Germinal center (tissue), 1 donor: ENCODE measurements at places on chromosomes 7 and 10.

DNA sequence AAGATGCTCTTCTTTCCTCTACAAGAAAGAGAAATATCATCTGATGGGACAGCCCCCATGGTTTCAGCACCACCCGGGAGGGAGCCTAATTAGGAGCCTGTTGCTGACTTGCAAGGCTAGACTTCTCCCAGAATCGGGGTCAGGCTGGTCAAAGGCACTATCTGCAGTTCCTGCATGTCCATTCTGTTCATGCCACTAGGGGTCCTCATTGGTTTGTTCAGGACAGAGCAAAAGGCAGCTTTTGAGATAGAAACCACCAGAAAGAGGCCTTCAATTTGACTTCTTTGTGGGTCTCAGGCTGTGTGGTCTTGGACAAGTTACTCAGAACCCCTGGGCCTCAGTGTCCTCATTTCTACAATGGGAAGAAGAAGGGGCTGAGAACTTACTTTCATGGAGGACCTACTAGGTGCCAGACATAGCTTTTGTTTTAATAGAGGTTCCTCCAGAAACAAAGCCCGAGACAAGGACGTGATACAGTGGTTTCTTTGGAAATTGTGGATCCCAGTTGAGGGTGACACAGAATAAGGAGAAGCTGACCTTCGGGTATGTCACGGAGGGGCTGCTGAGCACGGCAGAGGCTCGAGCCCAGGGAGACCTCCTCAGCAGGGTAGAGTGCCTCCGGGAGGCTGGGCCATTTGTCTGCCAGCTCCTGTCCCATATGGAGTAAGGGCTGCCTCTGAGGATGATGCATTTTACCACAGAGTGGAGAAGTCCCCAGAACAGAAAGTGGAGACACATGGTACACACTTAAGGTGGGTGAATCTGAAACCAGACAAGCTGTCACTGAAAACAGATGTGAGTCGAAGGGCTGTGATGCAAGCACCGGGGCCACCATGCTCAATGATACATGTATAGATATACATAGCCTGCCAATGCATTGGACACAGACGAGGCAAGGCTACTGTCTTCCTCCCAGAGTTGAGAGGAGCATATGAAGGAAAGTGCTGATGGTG, 33.1 kb upstream of the NEUROD6 start:
- DNase-seq: peak; percentile 51

GRCh38 chr10:22427890-22428571, 82.7 kb downstream of the SPAG6 start:
- DNase-seq: no peak

DNA sequence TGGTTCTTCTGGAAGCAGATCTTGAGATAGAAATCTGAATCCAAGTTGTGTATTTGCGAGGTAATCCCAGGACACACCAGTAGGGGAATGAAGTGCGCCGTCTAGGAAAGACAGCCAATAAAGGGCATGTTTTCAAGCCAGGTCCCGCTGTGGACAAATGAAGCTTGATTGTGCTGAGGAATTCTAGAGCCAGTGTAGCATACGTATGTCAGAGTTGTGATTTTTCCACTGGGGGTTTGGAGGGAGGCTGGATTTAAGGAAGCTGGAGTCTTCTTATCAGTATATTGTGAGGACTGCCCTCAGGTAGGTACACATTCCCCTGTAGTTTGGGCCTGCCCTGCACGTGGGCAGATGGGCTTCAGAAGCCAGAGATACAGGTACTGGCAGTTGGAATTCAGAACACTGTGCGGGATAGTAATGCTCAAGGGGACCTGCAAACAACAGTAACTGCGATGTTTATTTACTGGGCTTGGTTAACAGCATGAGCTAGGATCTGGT, 50.9 kb downstream of the GALNT11 start:
- DNase-seq: peak; percentile 10

DNA sequence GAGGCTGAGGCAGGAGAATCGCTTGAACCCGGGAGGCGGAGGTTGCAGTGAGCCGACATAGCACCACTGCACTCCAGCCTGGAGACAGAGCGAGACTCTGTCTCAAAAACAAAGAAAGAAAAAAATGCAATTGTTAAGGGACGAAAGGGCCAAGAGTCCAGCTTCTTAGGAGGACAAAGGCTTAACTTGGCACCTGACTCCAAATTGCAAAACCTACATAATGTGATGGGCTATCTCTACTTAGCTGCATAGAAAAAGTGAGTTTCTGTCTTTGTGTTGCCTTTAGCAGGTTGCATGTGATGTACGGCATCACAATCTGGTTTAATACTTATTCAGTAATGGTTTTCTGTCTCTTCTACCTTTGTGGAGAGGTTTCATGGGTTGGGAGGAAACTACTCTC, 8.6 kb upstream of the MYO1G start:
- no peak for DNase-seq

DNA sequence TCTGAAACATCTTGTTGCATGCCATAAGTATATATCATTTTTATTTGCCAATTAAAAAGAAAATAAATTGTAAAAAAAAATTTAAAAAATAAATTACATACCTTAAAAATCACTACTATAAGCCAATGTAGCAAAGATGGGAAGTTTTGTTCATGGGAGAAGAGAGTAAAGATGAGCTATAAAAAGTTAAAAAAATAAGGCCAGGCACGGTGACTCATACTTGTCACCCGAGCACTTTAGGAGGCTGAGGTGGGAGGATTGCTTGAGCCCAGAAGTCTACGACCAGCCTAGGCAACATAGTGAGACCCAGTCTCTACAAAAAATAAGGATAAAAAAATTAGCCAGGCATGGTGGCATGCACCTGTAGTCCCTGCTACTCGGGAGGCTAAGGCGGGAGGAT, 8.4 kb upstream of the STK32C start:
- DNase-seq: no peak

DNA sequence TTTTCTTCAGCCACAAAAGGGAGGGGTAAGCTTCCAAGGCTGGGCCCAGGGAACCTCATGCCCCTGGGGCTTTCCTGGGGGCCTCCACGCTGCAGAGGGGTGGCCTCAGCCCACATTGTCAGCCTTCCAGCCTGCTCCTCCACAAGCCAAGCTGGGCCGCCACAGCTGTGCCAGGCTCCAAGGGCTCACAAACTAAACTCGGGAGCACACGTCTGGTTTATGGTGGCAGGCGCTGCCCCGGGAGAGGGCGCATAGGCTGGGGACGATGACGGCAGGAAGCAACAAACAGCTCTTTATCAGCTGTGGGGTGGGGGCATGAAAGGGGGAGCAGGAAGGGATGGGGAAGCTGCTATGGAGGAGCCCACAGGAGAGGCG, 6.3 kb upstream of the CDH23 start:
- no peak for DNase-seq

DNA sequence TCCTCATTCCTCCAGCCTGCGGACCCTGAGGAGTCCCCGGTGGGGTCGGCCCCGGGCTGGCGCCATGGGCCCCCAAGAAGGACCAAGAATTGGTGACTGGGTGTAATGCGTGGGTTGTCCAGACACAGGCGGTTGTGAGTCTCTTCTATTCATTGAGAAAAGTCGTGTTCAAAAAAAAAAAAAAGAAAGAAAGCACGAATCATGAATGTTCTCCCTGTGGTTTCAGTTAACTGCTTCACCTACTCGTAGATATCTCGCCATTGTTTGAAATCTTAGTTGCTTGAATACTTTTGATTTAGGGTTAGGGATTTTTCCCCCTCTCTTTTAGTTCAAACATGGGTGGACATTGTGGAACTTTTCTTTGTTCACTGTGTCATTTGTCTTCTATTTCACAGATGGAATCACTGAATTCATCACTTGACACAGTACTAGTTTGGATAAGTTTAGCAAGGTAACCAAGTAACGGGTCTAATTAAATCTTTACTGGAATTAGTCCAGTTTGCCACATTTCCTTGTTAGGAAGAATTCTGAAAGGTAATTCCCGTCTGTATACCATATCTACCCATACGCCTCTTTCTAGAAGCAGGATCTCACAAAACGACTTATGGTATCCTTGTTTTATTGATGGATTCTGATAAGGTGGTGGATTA, 775 bp downstream of the STARD3NL start:
- DNase-seq: peak; percentile 46

DNA sequence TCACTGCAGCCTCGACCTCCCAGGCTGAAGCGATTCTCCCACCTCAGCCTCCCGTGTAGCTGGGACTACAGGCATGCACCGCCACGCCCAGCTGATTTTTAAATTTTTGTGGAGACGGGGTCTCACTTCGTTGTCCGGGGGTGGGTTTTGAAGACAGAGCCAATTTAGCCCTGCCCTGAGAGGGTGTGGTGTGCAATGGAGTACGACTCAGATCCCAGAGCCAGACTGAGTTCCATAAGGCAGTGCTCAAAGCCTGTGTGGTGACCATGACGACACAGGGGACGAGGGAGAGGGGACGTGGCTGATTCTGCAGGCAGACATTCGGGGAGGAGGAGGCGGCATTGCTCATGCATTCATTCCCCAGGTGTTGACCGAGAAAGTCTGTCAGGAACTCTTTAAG, 72.1 kb downstream of the ZMIZ1 start:
- no peak for DNase-seq

- no peak for DNase-seq
These were observed 152.4 kb downstream of the GALNT11 start for GRCh38 chr7:152177681-152178404.

- no peak for DNase-seq
These were observed 312.3 kb downstream of the CAMK1D start for GRCh38 chr10:12661671-12662070.

DNA sequence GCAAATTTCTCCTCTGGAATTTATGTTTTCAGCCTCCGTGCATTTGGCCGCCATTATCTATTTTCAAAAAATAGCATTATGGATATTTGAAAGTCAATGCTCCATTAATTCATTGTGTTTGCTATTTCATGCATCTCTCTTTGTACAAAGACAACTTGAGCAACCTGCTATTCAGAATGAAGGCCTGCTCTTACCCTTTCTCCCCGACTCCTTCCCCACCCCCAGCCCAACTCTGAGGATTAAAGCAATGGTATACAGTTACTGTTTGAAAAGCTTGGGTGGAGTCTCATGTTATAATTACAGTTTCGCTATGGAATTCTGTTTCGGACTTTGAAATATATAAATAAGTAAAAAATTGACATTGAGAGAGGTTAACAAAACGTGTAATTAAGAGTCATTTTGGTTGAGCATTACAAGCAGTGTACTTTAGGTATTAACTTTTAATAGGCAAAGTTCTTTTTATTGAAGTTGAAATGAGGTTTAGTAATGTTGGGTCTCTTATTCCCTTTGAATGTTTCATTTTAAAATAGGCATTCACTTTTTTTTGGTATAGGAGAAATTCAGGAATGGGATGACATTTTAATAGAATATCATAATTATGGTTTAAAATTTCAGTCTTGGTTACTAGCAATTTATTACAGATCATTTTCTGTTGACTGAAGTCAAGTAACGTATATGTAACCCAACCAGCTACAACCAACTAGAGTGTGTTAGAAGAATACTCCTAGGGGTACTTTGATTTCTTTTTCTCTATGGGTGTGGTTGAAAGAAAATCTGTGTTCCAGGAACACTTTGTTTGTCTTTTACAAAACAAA, 93.1 kb downstream of the ARID5B start:
- DNase-seq: no peak

DNA sequence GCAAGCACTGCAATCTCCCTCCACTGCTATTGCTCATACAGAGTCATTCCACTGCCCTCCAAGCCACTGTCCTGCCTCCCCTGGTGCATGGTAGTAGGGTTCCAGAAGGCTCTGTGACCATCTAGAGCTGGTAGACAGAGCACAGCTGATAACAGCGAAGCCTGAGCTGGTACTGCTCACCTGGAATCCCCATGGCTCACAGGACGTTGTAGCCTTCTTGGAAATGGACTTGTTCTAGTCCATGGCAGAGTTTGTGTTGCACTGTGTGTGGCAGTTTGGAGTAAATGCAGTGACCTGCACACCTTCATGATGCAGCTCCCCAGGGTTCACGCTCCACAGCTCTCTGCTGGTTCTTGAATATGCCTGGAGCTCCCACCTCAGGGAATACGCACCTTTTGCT, 67.0 kb downstream of the ITGA8 start:
- no peak for DNase-seq

DNA sequence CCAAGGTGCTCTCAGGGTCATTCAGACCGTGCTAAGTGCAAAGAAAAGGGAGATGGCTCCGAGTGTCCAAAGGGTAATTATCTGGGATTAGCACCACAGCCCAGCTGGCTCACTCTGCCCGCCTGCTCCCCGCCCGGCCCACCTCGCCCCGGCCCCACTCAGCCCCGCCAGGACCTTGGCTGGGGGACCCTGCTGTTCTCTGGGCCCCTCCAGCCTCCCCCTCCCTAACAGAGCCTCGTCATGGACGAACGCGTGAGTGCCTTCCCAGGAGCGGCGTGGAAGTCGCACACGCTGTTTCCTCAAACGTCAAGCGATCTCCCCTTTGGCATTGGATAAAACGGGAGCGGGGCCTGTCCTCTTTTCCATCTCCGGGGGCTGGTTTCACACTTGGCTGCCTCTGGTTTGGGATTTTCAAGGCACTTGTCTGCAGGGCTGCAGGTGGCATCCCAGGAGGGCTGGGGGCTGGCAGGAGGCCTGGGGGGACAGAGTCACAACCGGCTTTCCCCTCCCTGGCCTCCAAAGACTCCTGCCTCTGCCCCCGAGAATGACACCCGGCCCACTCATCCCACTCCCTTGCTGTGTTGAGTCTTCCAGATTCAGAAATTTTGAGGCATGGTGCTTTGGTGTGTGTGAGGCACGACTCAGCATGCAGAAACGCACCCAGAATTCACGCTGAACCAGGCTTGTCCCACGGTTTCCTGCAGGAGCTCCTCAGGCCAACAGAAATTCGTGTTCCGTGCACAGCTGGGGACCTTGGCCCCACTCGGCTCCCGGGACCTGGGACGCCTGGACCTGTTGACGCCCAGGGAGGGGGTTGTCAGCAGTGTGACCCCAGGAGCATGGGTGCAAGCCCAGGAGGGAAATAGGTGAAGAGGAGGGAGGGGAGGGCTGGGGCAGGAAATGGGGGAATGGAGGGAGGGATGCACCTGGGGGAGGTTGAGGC, 110.0 kb downstream of the PDGFA start:
- no peak for DNase-seq

GRCh38 chr10:32922170-32922569, 35.9 kb downstream of the ITGB1 start:
- DNase-seq: no peak

DNA sequence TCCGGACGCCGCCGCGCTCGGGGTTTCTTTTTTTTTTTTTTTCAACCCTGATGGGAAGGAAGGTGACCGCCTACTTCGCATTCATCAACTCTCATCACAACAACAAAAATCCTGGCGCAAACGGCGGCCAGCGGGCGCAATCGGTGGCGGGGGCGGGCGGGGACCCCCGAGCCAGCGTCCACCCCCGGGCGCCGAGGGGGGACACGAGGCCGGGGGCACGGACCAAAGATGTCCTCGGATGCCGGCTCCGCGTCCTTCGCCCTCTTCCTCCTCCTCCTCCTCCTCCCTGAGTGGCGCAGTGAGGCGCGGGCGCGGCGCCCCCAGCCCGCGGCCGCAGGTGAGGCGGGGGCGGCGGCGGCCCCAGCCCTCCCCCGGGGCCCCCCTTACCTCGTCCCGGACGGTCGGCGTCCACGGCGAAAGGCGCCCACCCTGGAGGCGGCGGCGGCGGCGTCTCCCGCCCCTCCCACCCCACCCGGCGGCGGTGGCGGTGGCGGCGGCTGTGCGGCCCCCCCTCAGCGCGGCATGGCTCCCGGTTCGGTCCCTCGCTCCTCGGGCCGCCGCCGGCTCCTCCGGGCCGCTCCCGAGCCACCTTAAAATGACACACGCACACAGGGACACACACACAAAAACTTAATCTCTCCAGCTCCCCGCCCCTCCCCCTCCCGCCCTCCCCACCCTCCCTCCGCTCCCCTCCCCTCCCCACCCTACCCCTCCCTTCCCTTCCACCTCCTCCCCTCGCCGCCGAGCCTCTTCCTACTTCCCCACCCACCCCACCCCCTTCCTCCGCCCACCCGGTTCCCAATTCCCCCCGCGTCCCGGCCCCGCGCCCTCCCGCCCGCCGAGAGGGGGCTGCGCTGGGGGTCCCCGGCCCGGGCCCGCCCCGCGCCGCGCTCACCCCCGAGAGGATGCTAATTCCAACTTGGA, at the start of gene CTBP2:
TSS of gene CTBP2 (minus strand) at position 632 of the 924 bp plus-strand sequence.
- peak; percentile 22 for DNase-seq
